NT2/D1 (cell line): ENCODE measurements at places on chromosomes 2 and 18.

- no peak for DNase-seq
Observed at GRCh38 chr2:9637330-9637729, 6.5 kb upstream of the YWHAQ start.

DNA sequence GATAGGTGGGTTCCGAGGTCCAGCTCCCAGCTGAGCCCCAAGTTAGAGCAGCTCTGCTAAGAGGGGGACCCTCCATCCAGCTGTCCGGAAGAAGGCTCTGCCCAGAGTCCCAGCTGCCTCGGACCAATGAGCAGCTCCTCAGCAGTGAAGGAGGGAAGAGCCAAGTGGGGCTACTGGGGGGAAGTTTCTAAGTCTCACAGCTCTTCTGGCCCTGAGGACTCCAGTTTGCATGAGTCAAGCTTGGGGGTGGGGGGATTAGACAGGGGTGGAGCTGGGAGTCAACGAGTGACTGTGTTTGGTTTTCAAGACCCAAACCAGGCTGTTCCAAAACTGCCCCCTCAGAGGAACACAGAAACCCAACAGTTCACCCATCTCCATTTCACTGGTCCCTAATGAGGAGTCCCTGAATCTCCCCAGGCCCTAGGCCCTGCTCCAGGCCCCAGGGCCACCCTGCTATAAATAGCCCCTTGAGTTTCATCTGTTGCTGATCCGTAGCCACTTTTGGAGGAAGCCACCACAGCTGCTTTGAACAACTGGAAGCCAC is 100.9 kb downstream of the TNS1 start:
- no peak for DNase-seq

- no peak for DNase-seq
Observed at GRCh38 chr18:55830544-55830943, 242.6 kb upstream of the TCF4 start.

DNA sequence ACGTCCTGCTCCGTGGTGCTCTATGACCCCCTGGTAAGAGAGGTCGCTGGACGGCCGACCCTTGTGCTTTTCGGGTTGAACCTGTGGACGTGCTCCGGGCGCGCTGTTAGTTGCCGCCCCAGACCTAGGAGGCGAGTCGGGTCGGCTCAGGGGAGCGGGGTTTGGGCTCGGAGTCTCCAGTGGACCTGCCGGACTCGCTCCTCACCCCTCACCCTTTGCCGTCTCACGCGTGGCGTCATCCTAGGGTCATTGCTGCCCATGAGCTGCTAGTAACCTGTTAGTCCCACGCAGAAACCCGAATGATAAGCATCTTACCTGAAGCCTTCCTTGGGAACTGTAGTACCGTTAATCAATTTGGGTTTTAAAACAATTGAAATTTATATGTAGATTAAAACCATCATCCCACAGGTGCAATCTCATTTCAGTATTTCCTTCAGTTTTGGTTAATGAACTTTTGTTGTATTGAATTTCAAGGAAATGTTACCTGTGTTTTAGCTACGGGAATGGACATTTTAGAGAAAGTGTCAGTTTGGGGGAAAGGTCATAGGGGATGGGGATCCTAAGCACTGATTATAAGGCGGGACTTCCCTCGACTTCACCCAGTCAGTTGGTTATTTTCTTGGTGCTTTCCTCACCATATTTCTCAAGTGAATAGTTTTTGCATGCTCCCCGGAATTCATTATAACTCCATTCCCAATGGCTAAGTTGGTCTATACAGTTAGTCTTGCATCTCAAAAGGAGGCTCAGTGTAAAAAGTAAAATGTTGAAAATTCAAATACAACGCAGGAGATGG is 536 bp downstream of the ELP2 start:
- DNase-seq, result no peak

DNA sequence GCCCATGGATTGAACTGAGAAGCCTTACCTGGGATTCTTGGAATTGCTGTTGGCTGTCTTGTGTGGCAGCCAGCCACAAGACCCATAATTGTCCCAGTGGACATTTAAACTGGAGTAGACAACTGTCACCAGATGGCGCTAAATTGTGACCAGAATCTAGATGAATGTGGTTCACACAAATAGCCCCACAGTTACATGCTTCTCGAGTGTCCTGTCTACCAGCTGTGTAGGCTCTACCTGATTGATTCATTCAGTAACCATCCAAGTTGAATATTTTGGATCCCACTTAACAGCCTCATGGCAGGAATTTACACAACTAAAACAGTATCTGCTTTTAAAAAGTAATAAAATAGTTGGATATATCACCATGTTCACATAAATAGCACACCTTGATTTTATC is 73.2 kb downstream of the MAP4K4 start:
- DNase-seq, result no peak

DNA sequence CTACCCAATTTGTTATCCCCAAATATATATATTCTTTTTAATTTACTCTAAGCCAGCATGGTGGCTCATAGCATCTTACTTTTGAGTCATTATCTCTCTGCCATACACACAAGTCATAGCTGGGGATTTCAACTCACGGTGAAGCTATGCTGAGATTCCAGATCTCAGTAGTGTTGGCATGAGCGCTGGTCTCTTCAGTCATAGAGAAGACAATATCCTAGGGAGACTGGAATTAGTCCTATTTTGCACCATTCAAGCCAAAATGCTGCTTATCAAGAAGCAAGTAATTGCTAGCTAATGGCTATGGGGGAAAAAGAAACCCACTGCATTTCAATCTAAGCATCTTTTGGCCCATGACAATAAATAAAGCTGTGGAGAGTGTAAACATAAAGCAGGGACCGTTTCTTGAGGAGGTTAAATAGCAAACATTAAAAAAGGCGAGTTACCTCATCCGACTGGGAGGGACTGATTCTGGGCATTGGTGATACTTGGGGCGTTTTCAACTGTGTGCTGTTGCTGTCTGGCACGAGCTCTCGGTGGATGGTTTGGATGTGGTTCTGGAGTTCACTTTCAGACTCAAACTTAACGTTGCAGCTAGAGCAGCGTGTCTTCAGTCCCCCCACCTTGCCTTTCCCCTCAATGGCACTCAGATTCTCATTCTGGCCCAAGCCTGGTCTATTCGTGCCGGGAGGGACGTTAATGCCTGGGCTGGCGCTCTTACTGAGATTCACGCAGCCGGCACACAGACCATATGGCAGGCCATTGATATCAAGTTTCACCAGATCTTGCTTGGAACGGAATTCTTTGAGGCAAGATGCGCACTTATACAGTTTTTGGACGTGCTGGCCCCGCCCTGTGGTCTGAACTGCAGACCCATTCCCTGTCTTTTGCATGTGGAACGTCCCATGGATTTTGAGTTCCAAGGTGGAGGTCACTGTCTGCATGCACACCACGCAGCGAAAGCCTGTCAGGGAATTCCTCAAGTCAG is 127.8 kb downstream of the ZNF521 start:
- DNase-seq, result no peak

GRCh38 chr18:24786027-24786426 is 325.6 kb downstream of the HRH4 start:
- DNase-seq, result no peak

DNA sequence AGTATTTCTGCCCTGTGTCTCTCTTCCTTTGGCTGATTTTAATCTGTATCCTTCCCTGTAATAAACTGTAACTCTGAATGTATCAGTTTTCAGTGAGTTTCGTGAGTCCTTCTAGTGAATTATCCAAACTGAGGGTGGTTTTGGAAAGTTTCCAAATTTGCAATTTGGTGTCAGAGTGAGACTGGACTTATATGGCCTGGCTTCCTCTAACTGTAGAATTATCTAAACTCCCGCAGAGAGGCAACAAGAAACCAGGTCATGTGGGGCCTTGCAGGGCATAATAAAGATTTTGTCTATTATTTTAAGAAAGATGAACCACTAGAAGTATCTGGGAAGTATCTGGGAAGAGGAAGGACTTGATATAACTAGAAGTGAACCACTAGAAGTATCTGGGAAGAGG is 95.3 kb upstream of the RNF152 start:
- DNase-seq, result no peak
